Forelimb muscle (tissue), 1 donor: ENCODE measurements at places on chromosomes 3 and 15. TPM values are rescaled to one million over a fixed set of nuclear protein-coding genes. Genes with fewer than 3 reads are reported as not detected.

Gene COL7A1
- 6.4 TPM for polyA plus RNA-seq

Gene NPAP1
- polyA plus RNA-seq: 0.09 TPM

DNA sequence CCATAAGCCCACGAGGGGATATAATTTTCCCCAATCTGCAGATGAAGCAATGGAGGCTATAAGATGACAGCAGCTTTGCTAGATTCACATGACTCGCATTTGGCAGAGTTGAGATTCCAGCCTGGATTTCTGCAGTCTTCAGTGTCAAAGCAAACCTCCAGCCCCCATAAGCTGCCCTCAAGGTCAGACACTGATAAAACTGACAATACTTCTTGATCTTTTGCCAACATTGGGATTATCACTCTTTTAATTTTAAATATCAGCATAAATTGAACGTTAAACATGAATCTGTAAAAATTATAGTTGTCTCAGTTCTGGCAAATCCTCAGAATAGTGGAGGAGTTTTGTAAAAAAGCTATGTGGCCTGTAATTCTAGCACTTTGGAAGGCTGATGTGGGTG, 234.1 kb upstream of the TRIM42 start:
- no peak for DNase-seq

GRCh38 chr3:149332227-149332765, 1.1 kb downstream of the TM4SF18 start:
- no peak for DNase-seq

Gene PLSCR5
- not detected for polyA plus RNA-seq

Gene MST1R
- 2.4 TPM for polyA plus RNA-seq
